Stimulated activated CD4-positive, alpha-beta T cell treated with anti-CD3 and anti-CD28 coated beads, Interleukin-2, amount 100 ng/mL, for 4 hours (primary cell): ENCODE measurements at places on chromosomes 4 and X.

DNA sequence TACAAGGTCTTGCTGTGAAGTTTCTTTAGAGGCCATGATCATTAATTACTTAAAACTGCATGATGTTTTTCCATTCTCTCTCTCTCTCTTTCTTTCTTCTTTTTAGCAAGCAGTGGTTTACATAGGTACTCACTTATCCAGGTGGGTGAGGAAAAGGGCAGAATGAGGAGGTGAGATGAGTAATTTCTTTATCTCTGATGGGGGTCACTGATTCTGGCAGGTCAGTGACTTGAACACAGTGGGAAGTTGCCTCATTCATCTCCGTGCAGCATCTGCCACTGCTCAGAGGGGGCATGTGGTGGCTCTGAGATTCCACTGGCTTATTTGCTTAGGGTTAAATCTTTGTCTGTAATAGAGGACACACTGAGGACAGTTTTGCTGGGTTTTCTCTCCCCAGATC lies 62.6 kb downstream of the FAM114A1 start:
- no peak for DNase-seq

GRCh38 chr4:7367406-7367805 lies 67.3 kb downstream of the PSAPL1 start:
- no peak for DNase-seq

DNA sequence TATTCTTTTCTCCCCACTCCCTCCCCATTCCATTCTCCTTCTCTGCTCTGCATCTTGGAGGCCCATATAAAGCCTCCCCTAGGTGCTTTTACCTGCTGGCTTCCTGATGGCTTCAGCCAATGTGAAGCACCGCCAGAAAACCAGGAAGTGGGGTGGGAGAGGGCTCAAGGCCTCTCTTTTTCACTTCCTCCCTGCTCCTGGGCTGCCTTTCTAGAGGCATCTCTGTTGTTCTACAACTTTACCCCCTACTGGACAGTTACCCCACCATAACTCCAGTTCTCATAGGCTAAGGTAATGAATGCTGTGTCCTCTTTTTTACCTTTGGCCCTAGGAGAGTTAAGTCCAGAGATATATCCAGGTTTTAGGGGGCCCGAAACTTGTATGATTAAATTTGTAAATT lies 62.4 kb upstream of the PPARGC1A start:
- DNase-seq, result no peak

- no peak for DNase-seq
Measured at GRCh38 chr4:7336732-7337131, 98.0 kb downstream of the PSAPL1 start.

DNA sequence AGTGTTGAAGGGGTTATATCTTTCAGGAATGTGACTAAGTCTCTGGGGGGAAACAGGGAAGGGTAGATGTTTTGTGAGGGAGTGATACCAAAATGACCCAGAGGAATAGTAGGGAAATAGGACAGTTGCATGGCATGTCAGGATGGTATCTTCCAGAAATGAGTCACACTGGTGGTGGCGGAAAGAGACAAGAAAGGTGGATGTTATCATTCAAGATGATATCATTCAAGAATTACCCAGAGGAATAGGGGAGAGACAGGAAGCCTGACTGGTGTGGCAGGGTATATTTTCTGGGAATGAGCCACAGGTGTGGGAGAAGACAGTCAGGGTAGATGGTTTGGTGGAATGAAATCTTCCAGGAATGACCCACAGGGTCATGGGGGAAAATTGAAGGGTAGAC lies 61.1 kb downstream of the MAOA start:
- DNase-seq, result no peak

DNA sequence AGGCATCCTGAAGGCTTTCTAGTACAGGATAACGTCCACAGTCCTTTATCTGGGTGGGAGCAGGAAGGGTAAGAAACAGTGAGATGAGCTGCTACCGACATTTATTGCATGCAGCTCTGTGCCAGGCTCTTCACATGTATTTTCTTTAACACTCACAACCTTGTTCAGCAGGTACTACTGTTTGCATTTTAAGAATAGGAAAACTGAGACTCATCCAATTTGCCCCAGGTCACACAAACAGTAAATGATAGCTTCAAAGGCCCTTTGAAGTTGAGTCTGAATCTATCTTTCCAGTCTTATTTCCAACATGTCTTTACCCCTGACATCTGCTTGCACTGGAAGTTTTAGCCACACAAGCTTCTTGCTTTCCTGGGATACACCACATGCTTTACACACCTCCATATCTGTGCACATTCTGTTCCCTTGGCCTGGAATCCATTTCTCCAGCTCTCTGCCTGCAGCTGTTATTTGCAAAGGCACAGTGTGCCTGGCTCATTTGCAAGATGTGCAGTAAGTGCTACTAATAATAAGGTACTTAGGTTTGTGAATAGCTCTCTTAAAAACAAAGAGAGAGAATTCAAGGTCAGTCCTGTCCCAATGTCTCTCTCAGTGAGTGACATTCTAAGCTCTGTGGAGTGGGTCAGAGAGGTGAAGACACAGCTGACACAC lies 61.2 kb downstream of the METTL14 start:
- no peak for DNase-seq

GRCh38 chr4:185797018-185797417 lies 15.0 kb downstream of the SORBS2 start:
- DNase-seq, result no peak

GRCh38 chr4:78864405-78865024 lies 74.7 kb downstream of the PAQR3 start:
- DNase-seq, result no peak

DNA sequence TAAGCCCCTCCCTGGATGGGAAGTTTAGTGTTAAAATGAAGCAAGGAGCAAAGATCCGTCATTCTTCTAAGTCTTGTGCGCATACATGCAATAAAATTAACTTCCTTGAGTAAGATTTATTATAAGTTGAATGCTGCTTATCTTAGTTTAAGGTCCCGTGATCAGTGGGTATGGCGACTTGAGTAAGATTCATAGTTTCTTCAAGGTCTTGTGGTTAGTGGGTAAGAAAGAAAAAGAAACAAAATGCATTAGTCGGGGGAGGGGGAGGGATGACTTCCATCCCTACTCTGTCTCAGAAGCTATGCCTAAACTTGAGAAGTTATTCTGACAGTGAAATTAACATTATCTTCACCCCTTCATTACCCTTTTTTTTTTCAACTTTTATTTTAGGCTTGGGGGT lies 127.3 kb upstream of the MAGEB16 start:
- DNase-seq, result no peak

DNA sequence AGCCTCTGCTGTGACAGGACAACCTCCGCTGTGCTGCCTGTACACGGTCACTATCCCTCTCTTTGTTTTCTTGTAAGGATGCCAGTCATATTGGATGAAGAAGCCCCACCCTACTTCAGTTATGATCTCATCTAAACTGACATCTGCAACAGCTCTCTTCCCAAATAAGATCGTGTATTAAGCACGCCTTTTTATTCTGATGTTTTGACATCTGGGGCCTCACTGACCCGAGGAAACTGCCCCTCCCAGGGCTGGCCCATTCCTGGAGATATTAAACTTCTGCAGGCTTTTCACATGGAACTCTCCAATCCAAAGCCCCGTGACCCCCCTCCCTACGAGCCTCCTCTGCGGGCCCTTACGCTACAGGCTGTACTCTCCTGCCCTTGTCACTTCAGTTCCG lies 232.0 kb downstream of the ARHGAP10 start:
- DNase-seq, result no peak

GRCh38 chr4:650951-651883 lies 22.9 kb downstream of the ATP5ME start:
- no peak for DNase-seq

DNA sequence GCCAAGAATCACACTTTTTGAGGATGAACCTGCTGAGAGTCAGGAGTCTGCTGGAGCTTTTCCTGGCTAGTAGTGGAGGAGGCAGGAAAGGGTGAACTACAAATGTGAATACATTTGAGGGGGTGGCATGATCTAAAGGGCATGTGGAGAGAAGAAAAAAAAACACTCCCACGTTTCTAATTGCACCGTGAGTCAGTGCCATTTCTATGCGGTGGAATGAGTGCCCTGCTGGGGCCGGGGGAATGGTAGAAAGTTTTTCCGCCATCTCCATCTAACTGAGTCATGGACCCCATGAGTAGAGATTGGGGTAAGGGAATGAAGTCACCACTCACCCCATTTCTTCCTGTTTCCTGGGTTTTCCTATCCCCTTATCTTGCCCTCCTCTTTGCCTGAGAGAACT lies 19.8 kb downstream of the BEX3 start:
- DNase-seq, result no peak

GRCh38 chr4:185115827-185116232 lies 27.2 kb upstream of the SLC25A4 start:
- DNase-seq, result no peak

DNA sequence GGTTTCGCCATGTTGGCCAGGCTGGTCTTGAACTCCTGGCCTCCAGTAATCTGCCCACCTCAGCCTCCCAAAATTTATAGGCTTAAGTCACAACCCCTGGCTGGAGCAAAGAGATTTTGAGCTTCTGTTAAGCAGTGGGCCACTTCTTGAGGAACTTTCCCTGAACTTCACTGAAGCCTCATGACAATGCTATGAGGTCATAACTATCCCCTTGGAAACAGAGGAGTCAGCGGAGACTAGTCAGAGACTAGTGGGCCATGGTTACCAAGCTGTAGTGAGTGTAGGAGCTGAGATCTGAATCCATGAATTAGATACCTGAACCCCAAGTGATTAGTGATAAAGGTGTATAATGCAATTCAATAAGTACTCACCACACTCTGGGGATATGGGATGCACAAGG lies 145.1 kb upstream of the MSX1 start:
- DNase-seq, result no peak

DNA sequence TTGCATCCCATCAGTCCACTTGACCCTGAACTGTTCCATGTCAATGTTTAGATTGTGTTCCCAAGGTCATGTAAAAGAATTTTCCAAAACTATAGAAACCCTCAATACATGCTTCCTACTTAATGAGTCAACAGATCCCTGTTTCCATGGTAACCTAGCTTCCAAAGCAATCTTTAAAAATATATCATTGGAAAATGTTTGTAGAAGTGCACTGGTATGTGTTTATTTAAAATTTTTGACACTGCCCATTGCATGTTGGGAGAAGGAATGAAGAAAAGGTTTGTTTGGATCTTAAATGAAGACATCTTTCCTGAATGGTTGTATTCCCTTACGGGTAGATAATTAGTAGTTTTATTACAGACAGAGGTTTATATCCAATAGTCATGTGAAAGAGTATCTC lies 345.3 kb downstream of the GABRG1 start:
- no peak for DNase-seq

DNA sequence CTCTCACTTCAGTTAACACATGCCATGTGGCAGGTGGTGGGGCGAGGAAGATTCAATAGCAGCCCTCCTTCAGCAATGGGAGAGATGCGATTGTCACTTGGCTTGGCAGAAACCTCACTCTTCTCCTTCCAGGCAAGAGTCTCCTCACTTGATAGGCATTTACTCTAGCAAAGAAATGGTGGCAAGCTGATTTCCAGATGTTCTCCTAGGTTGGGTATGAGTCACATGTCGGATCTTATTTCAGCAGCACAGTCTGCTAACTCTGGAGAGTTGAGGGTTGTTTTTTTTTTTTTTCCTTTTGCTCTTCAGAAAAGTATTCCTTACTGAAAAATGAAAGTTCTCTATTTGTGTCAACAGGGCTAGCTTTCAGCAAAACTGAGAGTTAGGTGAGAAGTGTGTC lies 119.5 kb upstream of the CHRDL1 start:
- no peak for DNase-seq

GRCh38 chrX:2901367-2902036 lies 27.6 kb downstream of the ARSD start:
- DNase-seq, result no peak

DNA sequence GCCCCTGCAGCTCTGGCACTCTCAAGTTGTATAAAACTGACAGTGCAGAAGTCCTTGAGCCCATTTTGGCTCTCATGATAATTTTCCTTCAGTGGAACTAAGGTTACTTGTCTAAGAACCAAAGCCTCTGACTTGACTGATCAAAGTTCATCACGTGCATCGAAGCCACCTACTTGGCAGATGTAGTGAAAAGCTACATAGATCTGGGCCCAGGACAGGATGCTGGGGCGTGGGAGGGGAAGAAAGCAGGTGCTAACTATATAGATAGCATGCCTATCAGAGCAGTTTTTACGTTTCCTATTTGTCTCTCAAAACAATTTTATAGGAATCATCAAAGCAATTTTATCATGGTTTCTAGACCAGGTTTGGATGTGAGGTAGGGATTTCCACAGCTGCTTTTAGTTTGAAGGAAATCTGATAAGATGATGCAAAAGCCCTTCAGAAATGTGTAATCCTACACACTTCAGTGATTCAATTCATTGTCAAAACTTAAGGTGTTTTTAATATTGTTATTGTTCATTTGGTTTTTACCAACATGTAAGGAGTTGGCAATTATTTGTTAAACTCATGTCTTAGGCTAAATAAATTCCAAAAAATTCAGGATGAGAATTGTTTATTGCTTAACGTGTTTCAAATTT lies 1.2 kb upstream of the CD40LG start:
- peak; percentile 59 for DNase-seq

GRCh38 chr4:107562316-107562715 lies 157.7 kb downstream of the PAPSS1 start:
- no peak for DNase-seq

- no peak for DNase-seq
Measured at GRCh38 chr4:184143770-184144564, 73.7 kb downstream of the ENPP6 start.

DNA sequence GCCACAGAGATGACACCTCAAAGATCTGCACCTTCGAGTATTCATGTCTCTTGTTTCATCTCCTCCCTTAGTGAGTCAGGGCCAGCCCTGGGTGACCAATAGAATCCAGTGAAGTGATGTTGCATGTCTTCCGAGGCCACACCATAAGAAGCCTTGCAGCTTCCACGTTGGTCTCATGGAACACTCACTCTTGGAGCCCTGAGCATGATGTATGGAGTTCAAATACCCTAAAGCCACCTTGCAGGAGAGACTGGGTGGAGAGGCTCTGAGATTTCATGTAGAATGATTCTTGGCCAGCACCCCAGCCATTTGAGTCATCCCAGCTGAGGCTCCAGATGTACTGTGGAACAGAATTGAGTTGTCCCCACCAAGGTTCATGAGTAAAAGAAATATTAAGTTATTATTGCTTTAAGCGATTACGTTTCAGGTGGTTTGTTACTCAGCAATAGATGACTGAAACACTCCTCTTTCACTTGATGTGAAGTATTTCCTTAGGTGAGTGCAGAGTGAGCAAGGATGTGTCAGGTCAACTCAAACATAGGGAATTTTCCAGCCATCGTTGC lies 5.0 kb upstream of the RP2 start:
- DNase-seq, result no peak

DNA sequence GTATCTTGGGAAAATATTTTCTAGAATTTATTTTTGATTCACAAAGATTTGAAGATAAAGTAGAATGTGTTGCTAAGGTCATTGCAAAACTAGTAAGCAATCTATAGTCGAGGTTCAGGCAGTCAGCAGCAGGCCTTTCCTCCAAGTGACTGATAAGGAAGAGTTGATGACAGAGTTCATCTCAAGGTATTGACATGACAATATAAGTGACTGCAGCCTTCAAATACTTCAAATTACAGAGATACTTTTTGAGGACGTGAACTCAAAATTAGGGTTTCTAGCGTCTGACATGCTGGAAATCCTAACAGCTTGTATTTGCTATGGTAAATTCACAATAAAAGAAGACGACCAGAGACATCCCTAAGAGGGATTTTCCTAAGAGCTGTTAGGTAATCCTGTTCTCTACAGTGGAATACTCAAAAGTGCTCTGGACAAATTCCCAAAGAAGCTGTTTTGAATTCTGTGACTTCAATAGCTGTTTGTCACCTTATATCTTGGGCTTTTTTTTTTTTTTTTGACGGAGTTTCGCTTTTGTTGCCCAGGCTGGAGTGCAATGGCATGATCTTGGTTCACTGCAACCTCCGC lies 7.4 kb downstream of the ARHGAP10 start:
- DNase-seq, result no peak

- DNase-seq, result no peak
Measured at GRCh38 chr4:101419336-101420135, 72.2 kb upstream of the PPP3CA start.
